ENCODE measurements at places on chromosomes 16 and 17.
A peak's percentile ranks its signal among the peaks of the same experiment; 100 is the strongest.

DNA sequence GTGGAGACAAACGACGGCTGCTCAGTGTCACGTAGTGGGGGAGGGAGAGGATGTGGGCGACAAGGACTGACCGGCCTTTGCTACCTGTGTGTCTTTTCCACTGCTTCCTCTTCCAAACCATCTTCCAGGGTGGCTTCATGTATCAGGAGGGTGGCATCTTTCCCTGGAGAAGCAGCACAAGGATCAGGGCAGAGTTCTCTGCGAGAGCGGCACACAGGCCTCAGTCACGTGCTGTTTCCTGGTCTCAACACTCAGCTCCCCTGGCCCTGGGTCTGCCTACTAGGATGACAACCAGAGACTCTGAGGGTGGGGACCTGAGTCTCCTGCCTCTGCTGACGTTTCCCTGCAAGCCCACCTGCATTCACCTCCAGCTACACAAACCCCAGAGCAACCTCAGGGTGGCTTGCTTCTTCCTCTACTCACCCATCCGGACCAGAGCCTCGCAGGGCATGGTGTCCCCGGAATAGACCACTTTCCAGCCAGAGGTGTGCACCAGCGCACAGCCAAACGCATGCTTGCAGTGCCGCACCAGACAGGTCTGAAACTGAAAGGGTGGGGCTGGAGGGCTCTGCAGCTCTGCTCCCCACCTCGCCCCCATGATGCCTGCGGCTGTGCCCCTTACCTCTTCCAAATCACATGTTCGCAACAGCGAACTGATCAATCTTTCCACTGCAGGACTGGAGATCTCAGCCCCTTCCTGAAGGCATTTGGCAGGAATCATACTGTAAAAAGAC is 23.3 kb downstream of the ELAC2 start:
- peaks cover 12% of the 10 kb centered on the region for H3K4me1 ChIP-seq
- no peak overlapping the region for H3K4me3 ChIP-seq
- no peak overlapping the region for H3K27ac ChIP-seq

DNA sequence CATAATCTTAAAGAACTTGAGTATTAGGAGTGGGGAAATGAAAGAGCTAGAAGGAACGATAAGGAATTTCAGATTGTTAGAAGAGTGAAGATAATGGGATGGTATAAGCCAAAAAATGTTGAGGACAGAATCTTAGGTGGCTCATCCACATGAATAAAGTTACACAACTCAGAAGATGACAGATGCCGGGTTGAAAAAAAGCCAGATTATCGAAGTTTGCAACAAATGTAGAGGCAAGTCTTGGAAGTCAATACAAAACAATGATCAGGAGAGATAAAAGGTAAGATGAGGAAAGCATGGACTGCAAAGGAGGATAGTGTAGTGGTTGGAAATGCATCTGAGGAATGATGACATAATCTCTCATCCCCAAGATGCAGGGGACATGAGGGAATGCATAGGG is 45.1 kb upstream of the TAOK1 start:
- H3K4me3 ChIP-seq, result no peak overlapping the region
- DNase-seq, result no peak
- peaks cover 4% of the 10 kb centered on the region for H3K27me3 ChIP-seq
- H3K27ac ChIP-seq, result no peak overlapping the region
- H3K4me1 ChIP-seq, result no peaks in the 10 kb centered on the region
- no peaks in the 10 kb centered on the region for H3K36me3 ChIP-seq

GRCh38 chr16:77298418-77299360 is 99.5 kb downstream of the SYCE1L start:
- no peaks in the 10 kb centered on the region for H3K27me3 ChIP-seq
- no peaks in the 10 kb centered on the region for H3K36me3 ChIP-seq
- DNase-seq, result no peak
- no peak overlapping the region for H3K27ac ChIP-seq
- H3K4me3 ChIP-seq, result no peak overlapping the region
- no peaks in the 10 kb centered on the region for H3K4me1 ChIP-seq

GRCh38 chr17:56594320-56595107 is 1.0 kb downstream of the NOG start:
- peak overlapping the region; percentile 53 for H3K27ac ChIP-seq
- H3K4me3 ChIP-seq, result peak overlapping the region; percentile 63
- H3K27me3 ChIP-seq, result peaks cover 68% of the 10 kb centered on the region
- DNase-seq, result no peak

DNA sequence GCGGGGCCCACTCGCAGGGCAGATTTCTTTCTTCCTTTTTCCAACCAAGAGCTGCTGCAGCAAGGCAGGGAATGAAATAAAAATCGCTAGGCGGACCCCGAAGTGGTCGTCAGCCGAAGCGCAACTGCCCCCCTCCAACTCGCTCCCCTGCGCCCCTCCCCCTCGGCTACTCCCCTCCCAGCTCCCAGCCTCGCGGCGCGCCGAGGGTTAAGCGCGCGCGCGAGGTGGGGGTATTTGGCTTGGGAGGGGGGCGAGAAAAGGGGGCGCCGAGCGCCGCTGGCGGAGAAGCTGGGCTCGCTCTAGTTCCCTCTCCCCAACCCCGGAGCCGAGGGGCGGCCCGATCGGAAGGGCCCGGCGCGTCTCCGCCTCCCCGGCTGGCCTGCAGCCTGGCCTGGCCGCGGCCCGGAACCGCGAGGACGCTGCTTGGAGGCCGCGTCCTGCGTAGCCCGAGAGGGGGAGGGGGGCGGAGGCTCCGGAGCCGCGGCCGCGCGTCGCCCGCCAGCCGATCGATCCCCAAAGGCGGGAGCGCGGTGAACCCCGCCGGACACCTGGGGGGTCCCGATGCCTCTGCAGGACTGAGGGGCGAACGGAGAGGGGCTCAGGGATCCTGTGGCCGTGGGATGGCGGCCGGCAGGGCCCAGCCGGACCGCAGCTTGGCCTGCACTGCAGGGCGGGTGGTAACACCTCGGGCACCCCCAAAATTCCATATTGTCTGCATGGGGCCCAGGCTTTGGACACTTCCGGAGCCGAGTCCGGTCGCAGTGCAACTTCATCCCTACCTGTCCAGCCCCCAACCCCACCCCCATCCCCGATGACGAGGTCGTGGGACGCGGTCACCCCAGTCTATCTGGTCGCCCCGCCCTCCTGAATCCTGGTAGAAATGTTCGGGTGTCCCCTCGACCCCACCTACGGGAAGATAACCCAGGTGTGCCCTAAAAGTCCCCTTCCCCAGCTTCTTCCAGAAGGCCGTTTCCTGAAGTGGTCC is 4.9 kb upstream of the CBX4 start:
- no peaks in the 10 kb centered on the region for H3K36me3 ChIP-seq
- DNase-seq, result peak; percentile 78
- H3K27ac ChIP-seq, result peak overlapping the region; percentile 18
- H3K27me3 ChIP-seq, result peaks cover 40% of the 10 kb centered on the region
- peaks cover 59% of the 10 kb centered on the region for H3K4me1 ChIP-seq

- no peaks in the 10 kb centered on the region for H3K4me1 ChIP-seq
- no peak overlapping the region for H3K4me3 ChIP-seq
- H3K36me3 ChIP-seq, result peaks cover 44% of the 10 kb centered on the region
- H3K27ac ChIP-seq, result no peak overlapping the region
- H3K27me3 ChIP-seq, result no peaks in the 10 kb centered on the region
These were observed 22.6 kb downstream of the SRCAP start for GRCh38 chr16:30721606-30722005.

GRCh38 chr16:69610356-69610755 is 44.6 kb downstream of the NFAT5 start:
- H3K4me1 ChIP-seq, result peaks cover 46% of the 10 kb centered on the region
- no peaks in the 10 kb centered on the region for H3K27me3 ChIP-seq
- H3K27ac ChIP-seq, result no peak overlapping the region

DNA sequence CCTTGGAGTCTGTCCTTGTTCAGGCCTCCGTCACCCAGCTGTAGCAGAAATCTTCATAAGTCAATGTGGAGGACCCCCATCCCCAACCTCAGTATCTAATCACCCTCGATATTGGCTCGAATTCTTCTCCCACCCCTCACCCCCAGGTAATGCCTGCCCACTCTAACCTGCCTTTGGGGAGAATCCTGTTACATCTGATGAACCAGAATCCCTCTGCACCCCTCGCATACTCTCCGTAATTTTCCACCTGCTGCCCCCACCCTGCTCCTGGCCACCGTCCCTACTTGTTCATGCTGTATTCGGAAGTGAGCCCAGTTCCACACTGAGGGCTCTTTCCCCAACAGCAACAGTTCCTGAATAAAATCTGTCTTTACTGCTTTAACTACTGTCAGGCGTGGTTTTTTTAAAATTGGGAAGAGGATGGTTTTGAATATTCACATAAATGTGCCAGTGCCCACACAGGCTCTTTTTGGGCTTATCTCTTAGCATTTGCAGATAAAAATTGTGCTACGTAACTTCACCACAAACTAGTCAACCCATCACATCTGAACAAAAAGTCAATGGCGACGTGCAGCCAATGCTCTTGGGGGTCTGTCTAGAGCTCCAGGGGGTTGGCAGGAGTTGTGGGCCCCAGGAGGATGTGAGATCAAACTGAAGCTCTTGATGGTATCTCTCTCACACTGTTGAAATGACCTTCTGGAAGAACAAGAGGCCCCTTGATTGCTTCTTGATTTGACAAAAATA is 73.7 kb downstream of the NETO2 start:
- no peak overlapping the region for H3K27ac ChIP-seq
- DNase-seq, result no peak
- H3K4me1 ChIP-seq, result no peaks in the 10 kb centered on the region

- no peak overlapping the region for H3K4me3 ChIP-seq
- no peaks in the 10 kb centered on the region for H3K36me3 ChIP-seq
- no peaks in the 10 kb centered on the region for H3K27me3 ChIP-seq
- no peak for DNase-seq
- H3K4me1 ChIP-seq, result no peaks in the 10 kb centered on the region
These were observed 8.9 kb upstream of the TENT4B start for GRCh38 chr16:50144211-50144610.

DNA sequence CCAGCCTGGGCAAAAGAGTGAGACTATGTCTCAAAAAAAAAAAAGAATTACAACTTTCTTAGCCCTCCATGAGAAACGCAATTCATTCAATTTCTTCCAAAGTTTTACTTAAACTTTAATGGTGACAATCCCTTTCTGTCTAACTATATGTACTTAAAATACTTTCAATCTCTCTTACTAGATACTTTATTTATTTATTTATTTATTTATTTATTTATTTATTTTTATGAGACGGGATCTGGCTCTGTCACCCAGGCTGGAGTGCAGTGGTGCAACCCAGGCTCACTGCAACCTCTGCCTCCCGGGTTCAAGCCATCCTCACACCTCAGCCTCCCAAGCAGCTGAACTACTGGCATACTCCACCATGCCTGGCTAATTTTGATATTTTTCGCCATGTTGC is 108.1 kb downstream of the SPAG9 start:
- H3K36me3 ChIP-seq, result peaks cover 84% of the 10 kb centered on the region
- H3K4me1 ChIP-seq, result no peaks in the 10 kb centered on the region
- no peak overlapping the region for H3K27ac ChIP-seq
- no peak overlapping the region for H3K4me3 ChIP-seq

DNA sequence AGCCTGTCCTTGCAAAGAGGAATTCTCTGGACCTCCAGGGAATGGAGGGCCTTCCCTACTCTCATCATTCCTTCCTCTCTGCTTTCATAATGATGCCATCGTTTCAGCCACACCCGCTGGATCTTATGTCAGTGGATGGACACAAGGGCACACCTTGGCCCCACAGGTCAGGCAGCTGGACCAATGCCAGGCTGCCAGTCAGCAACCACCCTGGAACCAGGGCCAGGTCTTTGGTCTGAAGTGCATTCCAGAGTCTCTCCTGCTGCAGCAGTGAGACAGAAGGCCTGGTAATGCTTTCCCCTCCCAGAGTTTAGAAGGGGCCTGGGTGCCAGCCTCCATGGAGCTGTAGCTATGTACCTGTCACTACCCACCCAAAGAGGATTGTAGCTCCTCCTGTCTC is 7.4 kb downstream of the C1QL1 start:
- H3K27ac ChIP-seq, result no peak overlapping the region
- H3K4me3 ChIP-seq, result no peak overlapping the region
- H3K27me3 ChIP-seq, result peaks cover 60% of the 10 kb centered on the region

DNA sequence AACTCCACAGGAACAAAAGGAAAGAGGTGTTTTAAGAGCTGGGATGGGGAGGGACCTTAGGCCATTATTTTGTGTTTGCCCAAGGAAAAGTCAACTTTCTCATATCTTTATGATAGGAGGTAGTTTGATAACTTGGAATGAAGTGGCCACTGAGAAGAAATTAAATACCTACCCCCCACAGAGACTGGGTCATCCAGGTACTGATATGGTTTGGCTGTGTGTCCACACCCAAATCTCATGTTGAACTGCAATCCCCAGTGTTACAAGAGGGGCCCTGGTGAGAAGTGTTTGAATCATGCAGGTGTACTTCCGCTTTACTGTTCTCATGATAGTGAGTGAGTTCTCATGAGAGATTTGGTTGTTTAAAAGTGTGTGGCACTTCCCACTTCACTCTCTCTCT is 477.9 kb upstream of the KIF2B start:
- no peak overlapping the region for H3K4me3 ChIP-seq
- no peak overlapping the region for H3K27ac ChIP-seq
- DNase-seq, result no peak
- H3K36me3 ChIP-seq, result no peaks in the 10 kb centered on the region
- H3K4me1 ChIP-seq, result no peaks in the 10 kb centered on the region

DNA sequence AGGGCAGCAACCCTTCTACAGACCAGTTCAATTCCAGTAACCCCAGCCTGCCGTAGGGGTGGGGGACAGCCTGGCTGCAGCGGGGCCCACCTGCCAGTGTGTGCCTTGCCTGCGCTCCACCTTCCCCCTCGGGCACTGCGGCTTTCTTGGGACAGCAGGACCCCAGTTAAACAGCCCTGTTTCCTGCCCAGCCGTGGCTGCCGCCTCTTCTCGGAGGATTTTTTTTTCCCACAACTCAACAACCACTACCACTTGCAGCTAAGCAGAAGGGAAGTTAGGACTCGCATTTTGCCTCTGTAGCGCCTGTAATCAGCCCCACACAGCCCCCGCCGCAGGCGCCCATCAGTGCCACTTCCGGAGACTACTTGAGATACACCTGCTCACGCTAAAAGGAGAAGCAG is 76.1 kb downstream of the RAI1 start:
- no peak for DNase-seq
- H3K27me3 ChIP-seq, result no peaks in the 10 kb centered on the region
- H3K36me3 ChIP-seq, result no peaks in the 10 kb centered on the region
- H3K27ac ChIP-seq, result no peak overlapping the region
- H3K4me3 ChIP-seq, result no peak overlapping the region

Data from heart right ventricle (tissue), 16 donors.